Mesothelial cell of epicardium (in vitro differentiated cells): ENCODE measurements at places on chromosomes 6 and 20. TPM values are rescaled to one million over a fixed set of nuclear protein-coding genes. Genes with fewer than 3 reads are reported as not detected.

DNA sequence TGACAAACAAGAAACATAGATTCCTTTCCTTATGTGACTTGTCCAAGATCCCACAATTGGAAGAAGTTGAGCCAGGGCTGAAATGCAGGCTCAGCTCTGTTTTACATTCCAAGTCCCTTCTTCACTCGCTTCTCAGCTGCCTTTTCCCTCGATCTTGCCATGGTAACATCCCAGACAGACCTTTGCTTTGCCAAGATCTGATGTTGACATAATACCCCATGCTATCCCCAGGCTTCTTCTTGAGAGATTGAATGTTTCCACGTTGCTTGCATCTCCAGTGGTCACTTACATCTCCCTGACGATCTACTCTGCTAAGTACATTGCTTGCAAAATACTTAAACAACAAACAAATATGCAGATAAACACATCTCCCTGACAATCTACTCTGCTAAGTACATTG lies 63.5 kb downstream of the TBXT start:
- DNase-seq = no peak

DNA sequence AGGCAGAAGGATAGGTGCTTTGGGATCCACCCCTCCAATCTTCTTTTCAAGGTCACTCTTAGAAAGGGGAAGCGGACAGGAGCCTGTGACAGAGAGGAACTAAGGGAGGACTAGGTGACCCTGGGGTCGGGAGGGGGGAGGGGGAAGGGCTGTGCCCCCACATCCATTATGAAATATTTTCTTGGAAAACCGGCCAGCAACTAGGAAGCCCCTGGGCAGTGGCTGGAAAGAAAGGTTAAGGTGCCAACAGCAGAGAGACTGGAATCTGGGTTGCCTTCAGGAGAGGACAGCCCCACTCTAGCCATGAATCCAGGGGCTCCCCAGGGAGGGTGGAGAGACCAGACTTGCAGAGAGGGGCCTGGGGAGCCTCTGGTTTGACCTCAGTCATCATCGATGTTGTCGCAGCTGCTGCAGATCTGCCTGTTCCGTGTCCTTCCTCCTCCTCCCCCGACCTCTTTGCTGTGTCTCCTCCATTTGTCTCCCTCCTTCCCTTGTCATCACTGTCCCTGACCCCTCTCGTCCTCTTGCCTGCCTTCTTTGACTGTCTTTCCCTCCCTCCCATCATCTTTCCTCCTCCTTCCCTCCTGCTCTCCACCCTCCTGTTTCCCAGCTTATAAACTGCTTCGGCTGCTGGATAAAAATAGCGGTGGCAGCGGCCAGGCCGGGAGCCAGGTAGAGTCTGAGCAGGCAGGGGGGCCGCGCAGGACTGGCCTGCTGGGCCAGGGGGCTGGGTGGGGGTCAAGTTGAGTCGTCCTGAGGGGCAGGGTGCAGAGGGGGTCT lies 3.2 kb downstream of the SLC29A1 start:
- no peak for DNase-seq

GRCh38 chr6:57216235-57217101 lies 5.6 kb downstream of the RAB23 start:
- no peak for DNase-seq

GRCh38 chr20:20992277-20992676 lies 113.9 kb downstream of the LINC00237 start:
- no peak for DNase-seq

GRCh38 chr6:105804424-105804823 lies 281.7 kb upstream of the PRDM1 start:
- DNase-seq = no peak

Gene PHF1
- total RNA-seq = 61.0 to 63.6 TPM (median 63.0 TPM) in 3 replicates

- DNase-seq = no peak
These were observed 97.8 kb downstream of the GMPR start for GRCh38 chr6:16336056-16336818.

DNA sequence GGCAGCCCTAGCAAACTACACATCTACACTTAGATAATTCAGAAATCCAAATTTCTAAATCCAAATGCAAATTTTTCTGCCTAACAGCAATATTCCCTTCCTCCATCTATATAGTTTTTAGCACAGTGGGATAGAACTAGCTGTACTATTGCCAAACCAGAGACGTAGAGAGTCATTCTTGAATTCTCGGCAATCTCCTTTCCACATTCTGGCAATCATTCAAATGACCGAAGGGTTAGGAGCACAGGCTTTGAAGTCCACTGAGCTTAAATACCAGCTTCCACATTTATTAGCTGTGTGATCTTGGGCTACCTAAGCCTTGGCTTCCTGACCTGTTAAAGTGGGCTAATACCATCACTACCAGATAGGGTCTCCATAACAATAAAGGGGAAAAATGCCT lies 3.1 kb upstream of the RPS12 start:
- no peak for DNase-seq

- no peak for DNase-seq
These were observed 26.4 kb downstream of the SLX4IP start for GRCh38 chr20:10461495-10461894.

Gene SPTLC3
- total RNA-seq = 27.0 to 28.5 TPM (median 27.7 TPM) in 3 replicates

- DNase-seq = no peak
These were observed 636 bp downstream of the SRF start for GRCh38 chr6:43171707-43172103.

- DNase-seq = no peak
These were observed 19.1 kb downstream of the ATXN1 start for GRCh38 chr6:16742116-16742515.

Gene ERVFRD-1
- 0.20 to 0.25 TPM (median 0.23 TPM) in 3 replicates for total RNA-seq

- no peak for DNase-seq
These were observed 14.1 kb downstream of the FAM210B start for GRCh38 chr20:56372850-56373249.

- DNase-seq = no peak
These were observed 2.5 kb upstream of the C4A start for GRCh38 chr6:31979238-31979898.

- DNase-seq = no peak
These were observed 6.0 kb downstream of the HLA-DMA start for GRCh38 chr6:32946893-32947292.

Gene PTCRA
- not detected in 3 replicates for total RNA-seq

Gene CGA
- total RNA-seq = not detected in 3 replicates

Gene MEP1A
- 0.16 TPM in 1 of 3 replicates, not detected in the others for total RNA-seq

DNA sequence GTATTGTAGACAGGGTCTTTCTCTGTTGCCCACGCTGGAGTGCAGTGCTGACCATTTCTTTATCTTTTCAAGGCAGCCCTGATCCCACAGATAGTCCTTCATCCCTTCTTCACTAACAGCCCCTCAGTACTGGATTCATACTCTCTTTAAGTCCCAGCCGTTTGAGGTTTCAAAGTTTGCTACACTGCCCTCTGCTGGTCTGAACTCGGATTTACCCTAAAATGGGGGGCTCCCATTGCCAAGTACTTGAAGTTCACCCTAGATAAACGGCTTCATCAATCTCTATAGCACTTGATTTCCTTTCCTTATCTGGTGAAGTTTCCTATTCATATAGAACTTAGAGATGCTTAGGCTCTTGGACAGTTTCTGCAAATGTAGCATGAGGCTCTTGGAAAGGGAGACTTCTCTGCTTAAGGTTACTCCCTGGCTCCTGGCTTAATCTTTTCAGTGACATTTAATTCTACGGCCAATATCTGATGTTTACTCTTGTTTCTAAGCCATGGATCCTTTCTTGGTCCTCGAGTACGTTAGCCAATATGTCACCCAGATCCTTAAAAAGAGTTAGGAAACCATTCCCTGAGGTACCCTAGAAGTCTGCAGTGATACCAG lies 21.4 kb upstream of the PREP start:
- DNase-seq = no peak

Gene ABHD12
- total RNA-seq = 47.1 to 58.0 TPM (median 51.7 TPM) in 3 replicates

Gene PLEKHG1
- total RNA-seq = 65.7 to 69.4 TPM (median 69.3 TPM) in 3 replicates

Gene BPIFB2
- total RNA-seq = not detected in 3 replicates

Gene SLA2
- total RNA-seq = 0.16 to 0.18 TPM (median 0.18 TPM) in 3 replicates

Gene LAMA2
- 56.8 to 70.0 TPM (median 63.2 TPM) in 3 replicates for total RNA-seq

DNA sequence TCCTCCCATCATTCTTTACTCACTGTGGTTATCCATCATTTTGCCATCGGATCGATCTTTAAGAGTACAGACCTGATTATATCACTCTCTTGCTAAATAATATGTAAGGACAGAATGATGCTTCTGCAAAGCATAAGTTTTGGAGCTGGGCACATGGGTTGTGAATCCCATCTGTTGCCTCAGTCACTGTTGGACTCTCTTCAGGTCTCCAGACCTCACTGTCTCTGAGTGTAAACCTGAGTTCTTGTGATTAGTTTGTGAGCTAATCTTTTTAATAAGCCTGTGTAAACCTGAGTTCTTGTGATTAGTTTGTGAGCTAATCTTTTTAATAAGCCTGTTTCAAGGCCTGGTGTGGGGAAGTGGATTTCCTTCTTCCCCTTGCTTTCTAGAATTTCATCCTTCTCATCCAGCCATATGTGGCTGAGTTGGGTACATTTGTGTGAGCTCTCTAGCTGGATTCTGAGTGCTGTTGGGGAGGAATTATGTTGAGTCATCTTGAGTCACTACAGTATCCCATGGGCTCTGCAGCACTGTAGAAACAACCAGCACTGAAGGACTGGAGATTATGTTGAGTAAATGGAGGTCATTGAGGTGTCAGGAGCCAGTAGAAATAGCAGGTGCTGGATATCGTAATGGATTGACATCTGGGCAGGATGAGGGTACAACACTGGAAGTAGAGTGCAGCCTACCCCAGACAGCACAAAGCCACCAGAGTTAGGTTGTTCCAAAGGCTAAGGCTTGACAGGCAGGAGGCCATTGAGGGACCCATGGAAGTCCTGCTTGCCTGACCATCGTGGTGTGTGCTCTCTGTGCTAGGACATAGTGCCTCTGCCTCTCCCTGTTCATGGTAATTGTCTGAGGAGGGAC lies 52.4 kb downstream of the SCAND1 start:
- no peak for DNase-seq

- DNase-seq = no peak
These were observed 19.0 kb upstream of the TLDC2 start for GRCh38 chr20:36856691-36857635.

Gene EPB41L1
- 42.8 to 44.3 TPM (median 43.1 TPM) in 3 replicates for total RNA-seq

DNA sequence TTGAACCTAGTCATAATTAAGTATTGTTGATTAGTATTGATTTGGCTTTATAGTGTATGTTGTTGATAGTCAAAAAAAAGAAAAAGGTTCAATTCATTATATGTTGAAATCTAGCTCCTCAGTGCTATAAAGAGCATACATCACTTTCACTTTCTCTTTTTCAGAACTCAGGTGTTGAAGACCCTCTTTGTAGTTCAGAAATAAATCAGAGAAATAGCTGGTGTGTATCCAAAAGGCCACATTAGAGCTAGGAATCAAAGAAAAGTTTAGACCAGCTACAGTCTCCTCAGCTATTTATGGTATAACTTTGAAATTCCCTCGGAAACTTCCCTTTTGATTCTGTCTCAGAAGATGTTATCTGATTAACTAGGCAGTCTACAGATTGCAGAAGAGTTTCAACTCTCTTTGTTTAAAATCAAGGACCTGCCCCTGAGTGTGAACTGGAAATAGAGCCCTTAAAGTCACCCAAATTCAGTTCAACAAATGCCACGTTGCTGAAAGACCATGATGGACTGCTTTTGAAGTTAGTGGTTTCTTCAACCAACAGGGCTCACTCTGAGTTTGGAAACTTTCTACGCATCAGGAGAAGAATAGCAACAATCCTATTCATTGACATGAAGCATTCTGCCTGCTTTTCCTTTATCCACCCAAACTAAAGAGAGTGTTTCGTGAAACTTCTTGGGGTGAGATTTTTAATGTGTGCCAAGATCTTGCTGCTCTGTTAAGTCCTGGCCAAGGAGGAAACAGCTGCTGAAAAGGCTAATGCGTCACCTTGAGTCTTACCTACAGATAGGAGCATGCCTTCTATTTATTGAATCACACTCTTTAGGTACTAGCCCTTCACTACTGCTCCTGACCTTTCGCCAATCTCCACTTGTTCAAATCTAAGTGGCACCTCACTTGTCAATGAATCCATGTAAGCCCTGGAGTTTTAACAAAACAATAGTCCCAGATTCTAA lies 111.7 kb downstream of the TNFRSF21 start:
- DNase-seq = no peak

GRCh38 chr6:5671601-5672559 lies 334.8 kb downstream of the NRN1 start:
- no peak for DNase-seq

- no peak for DNase-seq
These were observed 23.9 kb upstream of the B3GAT2 start for GRCh38 chr6:70980727-70981126.

GRCh38 chr6:90249034-90249433 lies 47.6 kb downstream of the BACH2 start:
- DNase-seq = no peak

GRCh38 chr20:10466325-10466724 lies 31.2 kb downstream of the SLX4IP start:
- no peak for DNase-seq

Gene FNDC1
- 0.31 to 0.40 TPM (median 0.34 TPM) in 3 replicates for total RNA-seq

Gene FAM83C
- 0.07 TPM in 1 of 3 replicates, not detected in the others for total RNA-seq

DNA sequence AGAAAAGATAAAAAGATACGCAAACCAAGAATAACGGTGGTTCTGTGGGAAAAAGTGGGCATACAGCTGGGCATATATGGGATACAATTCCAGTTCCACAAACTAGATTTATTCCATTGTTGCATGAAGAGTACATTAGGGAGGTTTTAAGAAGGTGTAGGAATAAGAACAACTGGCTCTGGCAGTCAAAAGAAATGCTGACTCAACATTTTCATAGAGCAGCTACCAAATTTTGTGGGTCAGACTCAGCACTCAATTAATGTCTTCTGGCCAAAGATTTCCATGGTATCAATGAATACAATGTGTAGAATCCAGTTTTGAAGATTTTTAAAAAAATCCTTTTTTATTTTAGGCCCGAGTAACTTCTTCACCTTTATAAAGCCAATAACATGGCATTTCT lies 40.2 kb downstream of the TP53INP2 start:
- DNase-seq = no peak

Gene KHDC1
- 9.5 to 10.2 TPM (median 10.2 TPM) in 3 replicates for total RNA-seq

GRCh38 chr6:166008441-166009369 lies 158.9 kb downstream of the TBXT start:
- DNase-seq = no peak

Gene TGIF2
- total RNA-seq = 94.4 to 101 TPM (median 98.4 TPM) in 3 replicates
